ENCODE measurements at places on chromosomes 1 and 21.

DNA sequence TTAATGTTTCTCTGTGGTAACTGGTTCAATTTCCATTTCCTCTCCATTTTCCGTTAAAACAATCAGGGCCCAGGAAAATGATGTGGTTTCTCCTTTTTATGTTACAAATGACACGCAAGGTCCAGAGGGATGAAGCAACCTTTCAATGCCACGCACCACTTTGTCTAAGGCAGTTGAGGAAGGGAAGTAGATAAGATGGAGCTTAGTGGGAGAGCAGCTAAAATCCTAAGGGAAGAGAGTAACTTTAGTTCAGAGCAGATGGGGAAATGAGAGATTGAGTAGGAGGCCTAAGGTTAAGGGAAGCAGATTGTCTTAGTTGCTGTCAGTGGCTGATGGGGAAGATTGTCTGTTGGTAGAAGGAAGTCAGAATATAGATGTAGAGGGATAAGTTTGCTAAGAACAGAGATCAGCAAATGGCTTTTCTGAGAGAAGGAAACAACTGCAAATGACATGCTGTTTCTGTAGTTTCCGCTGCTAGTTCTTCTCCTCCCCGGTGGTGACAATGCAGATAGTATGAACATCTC lies 660 bp downstream of the CD1C start:
- no peak for DNase-seq

DNA sequence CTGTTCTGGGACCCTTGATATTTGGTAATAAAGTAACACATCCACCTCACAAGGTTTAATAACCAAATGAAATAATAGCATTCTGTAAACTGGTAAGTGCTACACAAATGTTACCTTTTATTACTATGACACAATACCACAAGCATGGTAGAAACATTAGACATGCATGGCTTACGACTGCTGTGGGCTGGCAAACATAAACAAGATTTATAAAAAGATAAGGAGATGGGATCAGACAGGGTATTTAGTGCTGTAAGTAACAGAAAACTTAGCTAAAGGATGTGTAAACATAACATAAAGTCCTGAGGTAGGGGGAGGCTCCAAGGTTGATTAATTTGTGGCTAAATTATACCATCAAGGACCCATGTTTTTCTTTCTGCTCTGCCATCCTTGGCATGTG lies 212.6 kb downstream of the BARHL2 start:
- no peak for DNase-seq

DNA sequence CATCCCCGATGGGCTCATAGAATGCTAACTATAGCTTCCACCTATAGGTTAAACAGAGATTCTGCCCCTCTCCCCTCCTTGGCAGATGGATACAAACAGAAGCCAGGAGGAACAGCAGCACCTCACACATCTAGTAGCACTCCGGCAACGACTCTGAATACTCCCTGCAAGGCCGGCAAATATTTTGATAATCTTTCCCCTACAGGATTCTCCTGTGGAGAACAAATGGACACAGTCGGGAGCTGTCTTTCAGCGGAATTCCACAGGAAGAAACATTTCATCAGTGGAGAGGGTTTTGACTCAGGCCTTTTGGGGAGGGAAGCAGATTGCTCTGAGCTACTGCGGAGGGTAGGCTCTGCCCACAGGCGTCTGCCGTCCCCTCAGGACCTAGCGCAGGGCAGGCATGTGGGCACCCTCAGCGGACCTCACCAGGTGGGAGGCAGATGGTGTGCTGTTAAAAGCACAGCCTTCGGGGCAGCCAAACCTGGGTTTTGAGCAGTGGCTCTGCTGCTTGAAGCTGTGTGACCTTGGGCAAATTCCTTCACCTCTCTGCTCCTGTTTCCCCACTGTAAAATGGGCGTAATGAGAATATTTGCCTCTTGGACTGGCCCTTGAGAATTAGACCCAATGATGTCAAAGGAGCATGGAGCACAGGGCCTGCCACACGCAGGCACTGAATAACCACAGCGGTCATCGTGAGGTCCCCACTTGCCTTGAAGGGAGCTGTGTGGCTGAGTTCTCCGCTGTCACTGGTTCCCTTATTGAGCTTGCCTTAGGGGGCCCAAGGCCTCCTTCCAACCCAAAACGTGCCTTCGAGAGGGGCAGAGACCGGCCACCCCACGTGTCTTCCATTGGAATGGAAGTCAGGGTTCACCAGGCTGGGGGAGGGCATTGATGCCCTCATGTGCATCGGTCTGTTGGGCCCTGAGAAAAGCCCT lies 19.2 kb upstream of the BCAR3 start:
- no peak for DNase-seq

- DNase-seq = no peak
Observed at GRCh38 chr1:24893431-24893830, 36.6 kb downstream of the RUNX3 start.

- no peak for DNase-seq
Observed at GRCh38 chr1:243465081-243465480, 209.2 kb downstream of the SDCCAG8 start.

- no peak for DNase-seq
Observed at GRCh38 chr1:54324251-54325140, 81.7 kb downstream of the SSBP3 start.
